ENCODE measurements at places on chromosomes 12 and 14.

GRCh38 chr12:74980510-74980909 lies 229.1 kb downstream of the KCNC2 start:
- DNase-seq: no peak

DNA sequence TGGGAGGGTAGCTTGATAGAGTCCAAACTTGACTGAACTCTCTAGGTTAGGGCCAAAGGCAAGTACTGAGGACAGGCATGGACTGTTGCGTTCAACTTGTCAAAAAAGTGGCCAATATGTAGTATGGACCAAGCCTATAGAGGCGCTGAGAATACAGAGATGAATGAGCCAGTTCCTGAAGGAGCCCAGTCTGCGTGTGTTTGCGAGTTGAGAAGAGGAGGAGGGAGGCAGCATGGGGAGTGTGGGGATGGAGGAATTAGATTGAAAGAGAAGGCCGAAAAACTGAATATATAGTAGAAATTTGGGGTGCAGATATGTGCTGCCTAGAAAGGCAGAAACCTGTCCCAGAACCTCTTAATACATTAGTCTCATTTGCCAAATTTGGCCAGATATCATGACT lies 412.4 kb downstream of the PCNX1 start:
- DNase-seq: no peak

DNA sequence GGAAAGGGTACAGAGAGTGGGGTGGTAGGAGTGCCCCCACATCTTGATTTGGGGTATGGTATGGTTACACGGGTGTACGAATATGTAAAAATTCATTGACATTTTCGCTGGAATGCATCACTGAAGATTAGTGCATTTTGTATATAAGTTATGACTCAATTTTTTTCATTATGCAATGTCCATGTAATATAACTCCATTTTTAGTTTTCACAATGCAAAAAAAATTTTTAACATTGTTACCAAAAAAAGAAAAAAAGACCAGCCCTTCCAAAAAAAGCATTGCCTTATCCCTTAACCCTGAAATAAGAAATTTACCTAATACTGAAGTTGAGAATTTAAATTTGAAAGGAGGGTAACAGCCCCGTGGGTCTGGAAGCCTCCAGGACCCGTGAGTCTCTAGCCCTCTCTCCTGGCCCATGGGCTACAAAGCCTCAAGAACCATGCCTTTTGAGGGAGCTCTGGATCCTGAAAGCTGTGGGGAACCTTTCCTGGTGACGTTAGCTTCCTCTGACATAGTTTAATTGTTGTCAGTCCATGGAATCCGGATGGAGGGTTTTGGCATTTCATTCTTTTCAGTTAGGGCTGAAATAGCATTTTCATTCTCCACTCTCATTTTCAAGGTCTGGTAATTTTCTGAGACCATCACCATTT lies 55.6 kb upstream of the ACTN1 start:
- no peak for DNase-seq

DNA sequence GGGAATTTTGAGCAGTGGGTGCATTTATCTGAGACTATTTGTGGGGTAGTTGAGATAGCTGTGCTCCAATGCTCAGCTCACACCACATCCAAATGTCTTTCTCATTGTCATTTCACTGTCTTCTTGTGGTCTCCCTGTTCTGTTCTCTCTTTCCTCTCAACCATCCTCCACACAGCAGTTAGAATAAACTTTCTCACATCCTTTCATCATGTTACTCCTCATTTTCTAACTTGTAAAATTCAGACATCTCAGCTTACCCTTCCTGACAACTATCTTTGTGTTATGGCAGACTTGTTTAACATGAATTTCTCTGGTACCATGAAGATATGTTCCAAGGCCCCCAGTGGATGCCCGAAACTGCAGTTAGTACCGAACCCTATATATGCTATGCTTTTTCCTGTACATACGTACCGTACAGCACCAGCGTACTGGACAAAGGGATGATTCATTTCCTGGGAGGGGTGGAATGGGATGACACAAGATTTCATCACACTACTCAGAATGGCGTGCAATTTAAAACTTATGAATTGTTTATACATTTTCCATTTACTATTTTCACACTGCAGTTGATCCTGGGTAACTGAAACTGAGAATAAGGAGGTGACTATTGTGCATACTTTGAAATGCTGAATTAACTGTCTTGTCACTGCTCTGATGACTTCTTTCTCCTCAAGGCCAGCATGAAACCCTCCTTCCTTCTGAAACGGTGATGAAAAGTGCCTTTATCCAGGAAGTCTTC lies 177.1 kb upstream of the SLC38A2 start:
- DNase-seq: no peak

DNA sequence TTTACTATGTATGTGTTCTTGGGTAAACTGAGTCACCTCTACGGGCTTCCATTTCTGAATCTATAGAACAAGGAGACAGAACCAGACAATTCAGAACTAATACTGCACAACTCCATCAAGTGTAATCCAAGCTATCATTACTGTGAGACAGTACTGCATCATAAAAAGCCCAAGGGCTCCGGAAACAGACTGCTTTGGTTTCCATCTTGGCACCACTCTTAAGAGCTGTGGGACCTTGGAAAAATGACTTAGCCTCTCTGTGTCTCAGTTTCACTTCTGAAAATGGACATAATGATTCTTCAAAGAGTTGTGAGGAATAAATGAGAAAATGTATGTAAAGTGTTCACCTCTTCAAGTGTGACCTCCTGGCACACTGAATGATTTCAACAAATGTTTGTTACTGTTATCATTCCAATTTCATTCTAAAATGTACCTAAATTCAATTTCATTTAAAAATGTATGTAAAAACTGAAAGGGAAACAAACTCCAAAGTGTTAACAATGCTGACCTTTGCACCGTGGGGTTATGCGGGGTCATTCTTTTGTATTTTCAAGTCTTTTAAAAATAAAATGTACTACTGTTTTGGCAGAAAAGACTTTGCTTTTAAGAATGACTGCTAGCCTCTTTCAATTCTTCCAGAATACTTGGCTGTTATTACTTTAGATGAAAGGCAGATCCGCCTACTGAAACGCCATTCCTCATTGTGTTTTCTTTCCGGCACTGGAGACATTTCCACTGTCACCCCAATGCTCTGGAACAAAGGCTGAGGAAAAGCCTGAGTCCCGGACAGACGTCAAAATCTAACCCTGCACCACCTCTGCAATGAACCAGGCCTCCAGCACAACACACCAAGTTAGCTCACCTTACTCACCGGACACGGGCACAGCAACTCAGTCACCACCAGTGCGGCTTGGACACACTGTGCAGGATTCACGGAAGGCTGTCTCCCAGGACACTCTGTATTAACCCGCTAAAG lies 62.8 kb downstream of the TMCC3 start:
- no peak for DNase-seq

DNA sequence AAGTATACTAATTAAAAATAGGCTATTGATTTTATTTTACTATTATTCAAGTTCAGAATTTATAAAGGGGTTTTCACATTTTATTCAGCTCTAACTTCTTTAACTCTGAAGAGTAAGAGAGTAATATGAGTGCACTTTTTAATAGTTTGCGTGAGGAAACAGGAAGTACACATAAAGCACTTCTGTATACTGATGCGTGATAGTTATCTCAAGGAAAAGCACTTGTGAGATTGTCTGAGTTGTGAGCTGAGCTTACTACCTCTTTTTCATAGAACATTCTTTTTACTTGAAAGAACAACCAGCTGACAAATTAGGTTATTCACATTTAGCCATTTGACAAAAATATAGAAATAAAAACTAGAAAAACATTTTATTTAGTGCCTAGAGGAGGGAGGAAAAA lies 1.9 kb downstream of the RAD51AP1 start:
- no peak for DNase-seq

All from PC-9 (cell line).